ENCODE measurements at places on chromosomes 4 and X.
A peak's percentile ranks its signal among the peaks of the same experiment; 100 is the strongest.

DNA sequence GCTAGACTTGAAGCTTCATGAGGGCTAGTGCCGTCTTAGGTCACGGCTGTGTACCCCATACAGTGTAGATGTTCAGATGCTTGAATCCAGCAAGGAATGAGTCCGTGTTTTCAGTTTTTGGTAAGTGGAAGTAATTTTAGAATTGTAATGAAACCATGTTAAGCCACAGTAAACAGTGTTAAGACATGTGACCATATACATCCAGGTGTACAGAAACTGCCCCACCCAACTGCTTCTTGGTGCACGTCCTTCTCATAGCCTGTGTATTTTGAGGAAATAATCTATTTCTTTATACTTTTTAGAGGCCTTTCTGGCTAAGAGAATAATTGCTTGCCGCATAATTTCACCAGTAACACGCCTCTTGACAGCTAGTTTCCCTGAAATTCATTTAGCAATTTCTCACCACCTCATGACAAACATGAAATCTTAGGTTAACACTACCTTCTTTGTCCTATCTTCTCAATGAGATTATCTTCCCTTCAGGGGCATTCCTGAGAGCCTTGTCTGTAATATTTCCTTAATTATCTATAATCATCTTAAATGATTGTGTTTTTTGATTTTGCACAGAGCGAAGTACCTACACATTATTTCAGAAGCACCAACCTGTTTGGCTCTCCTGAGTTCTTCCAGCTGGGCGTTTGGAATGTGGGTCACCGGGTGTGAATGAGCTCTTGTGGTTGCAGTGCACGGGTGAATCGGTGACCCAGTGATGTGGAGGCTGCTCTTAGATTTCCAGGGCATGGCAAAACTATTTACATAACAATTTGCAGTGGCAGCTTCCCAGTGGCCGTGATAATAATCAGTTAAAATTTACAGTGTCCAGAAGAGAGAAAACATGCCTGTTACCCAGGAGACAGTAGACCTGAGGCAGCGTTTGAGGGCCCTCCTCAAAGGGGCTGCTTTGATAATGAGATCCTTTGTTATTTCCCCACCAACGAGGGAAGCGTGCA is 50.2 kb upstream of the TADA2B start:
- no peak for DNase-seq

GRCh38 chr4:2246384-2247127 is 4.6 kb upstream of the HAUS3 start:
- DNase-seq: no peak

- no peak for DNase-seq
Measured at GRCh38 chr4:20444599-20445337, 193.1 kb downstream of the SLIT2 start.

GRCh38 chr4:186790630-186791029 is 67.0 kb upstream of the FAT1 start:
- DNase-seq: no peak

DNA sequence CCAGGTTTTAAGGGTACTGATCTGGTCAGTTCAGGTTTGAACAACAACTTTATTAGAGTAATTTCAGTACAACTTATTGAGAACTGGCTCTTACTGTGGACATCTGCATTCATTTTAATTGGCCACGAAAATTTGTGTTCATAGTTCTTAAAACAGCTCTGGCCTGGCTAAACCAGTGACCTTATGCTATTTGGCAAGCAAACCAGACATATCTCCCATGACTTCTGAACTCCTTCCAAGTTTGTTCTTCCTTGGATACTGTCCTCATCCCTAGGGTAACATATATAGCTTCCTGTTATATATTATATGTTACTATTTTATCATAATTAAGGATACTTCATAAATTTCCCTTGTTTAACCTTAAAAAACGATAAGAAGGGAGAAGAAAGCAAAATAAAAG is 841.9 kb downstream of the TRAM1L1 start:
- no peak for DNase-seq

DNA sequence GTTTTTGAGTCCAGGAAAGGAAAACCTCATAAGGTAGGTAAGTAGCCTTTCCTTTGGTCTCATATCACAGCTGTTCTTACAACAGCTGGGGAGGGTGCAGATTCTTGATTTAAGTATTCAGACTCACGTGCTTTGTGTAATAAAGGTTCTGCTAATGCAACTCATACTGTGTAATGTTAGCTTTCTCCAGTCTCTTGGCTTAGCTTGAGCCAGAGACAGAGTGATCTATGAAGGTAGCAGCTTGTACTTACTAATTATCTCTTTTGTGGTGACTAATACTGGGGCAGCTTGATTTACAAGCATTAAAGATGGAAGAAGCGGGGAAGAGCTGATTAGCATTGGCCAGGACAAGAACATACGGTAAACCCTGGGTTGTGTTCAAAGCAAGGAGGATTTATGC is 80.3 kb downstream of the LNX1 start:
- no peak for DNase-seq

DNA sequence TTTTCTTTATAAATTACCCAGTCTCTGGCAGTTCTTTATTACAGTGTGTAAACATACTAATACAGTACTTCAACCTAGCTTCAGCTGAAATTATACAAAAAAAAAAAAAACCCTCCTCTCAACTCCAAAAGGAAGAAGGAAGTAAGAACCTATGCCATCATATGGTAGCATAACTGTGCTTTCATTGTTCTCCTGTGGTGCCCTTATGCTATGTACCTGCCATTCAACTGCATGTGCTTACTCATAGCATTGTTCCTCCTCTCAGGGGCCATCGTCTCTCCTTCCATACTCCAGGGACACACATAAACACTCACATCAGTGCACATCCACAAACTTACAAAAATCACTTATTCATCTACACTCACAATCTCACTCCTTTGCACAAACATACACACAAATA is 470.1 kb upstream of the HS3ST1 start:
- no peak for DNase-seq

DNA sequence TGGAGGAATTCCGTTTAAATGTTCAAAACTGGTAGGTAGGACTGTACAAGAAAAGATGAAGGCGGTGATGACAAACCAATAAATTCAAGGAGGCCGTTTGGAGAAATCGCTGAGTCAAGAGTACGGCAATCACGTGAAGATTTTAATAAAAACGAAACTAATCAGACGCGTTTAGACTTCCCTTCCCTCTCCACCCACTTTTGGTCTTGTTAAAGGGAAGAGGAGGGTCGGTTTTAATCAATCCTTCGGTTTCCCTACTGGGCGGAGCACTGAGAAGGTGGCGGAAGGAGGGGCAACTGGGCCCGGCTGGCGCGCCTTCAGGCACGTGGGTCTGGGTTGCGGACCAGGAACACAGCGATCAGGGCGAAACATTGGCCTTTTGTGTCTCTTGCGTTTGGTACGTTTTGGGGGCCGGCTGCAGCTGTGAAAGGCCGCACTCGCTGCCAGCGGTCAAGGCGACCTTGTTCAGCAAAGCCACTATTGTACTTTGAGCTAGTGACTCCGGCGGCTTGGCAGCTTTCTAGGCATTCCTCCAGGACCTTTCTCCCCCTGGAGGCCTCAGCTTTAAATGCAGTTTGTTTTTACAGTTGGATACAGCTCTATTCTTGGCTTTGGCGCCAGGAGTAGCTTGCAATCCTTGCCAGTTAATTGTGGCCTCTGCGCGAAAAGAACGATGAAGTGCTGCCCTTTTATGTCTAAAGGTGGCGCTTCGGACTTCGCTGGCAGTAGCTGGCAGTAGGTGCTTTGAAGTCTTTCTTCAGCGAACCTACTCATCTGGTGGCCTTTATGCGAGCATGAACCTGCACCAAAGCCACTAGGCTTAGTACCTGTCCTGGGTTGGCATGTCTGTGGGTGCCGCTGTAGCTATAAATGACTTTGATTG is 16.8 kb upstream of the LAMP2 start:
- peak; percentile 75 for DNase-seq

DNA sequence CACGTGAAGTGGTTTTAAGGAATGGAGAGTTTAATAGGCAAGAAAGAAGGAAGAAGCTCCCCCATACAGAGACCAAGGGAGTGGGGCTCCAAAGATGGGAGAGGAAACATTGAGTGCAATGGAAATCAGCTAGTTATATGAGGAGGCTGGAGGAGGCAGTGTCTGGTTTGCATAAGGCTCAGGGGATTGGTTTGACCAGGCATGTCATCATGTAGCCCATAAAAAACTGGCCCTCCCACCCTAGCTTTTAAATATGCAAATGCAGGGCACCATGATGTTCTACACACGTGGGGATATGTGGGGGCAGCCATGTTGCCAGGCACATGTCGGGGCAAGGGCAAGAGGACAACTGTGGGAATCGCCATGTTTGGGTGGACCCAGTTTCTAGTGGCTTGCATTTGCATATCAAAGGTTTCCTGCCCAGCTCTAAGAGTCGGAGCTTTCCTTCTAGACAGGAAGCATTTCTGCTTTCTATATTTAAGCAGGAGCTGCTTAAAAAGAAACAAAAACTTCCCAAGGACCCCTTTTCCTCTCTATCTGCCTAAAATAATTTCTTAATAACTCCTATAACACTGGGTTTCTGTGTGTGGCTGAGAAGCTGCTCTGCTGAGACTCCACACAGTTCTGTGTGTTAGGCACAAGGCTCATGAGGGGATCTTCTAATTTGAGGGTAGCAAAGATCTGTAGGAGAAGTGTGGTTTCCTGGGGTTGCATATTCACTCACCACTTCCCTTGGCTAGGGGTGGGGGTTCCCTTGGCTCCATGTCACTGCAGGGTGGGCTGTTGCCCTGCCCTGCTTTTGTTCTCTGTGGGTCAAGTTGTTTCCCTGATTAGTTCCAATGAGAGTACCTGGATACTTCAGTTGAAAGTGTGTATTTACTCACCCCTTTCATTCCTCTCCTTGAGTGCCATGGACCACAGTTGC is 113.5 kb downstream of the VSIG4 start:
- DNase-seq: no peak

DNA sequence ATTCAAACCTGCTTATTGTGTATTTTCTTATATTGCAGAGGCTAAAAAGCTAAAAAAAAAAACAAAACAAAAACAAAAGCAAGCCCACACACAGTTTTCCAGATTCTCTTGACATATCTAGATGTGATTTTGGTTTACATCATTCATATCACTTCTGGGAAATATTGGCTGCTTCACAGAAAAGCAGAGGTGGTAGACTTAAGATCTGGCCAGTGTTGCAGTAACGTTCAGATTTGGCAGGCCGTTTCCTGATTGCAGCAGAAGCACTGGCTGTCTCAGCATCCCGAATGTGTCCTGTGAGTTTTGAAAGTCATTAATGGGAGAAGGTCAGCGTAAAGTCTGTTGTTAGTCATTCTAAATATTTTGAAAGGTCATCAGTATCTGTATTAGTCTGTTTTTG is 2062.0 kb downstream of the ARAP2 start:
- no peak for DNase-seq
